ENCODE measurements at places on chromosomes 13 and 19.

- no peak for DNase-seq
Observed at GRCh38 chr13:79427883-79428282, 21.8 kb upstream of the RBM26 start.

DNA sequence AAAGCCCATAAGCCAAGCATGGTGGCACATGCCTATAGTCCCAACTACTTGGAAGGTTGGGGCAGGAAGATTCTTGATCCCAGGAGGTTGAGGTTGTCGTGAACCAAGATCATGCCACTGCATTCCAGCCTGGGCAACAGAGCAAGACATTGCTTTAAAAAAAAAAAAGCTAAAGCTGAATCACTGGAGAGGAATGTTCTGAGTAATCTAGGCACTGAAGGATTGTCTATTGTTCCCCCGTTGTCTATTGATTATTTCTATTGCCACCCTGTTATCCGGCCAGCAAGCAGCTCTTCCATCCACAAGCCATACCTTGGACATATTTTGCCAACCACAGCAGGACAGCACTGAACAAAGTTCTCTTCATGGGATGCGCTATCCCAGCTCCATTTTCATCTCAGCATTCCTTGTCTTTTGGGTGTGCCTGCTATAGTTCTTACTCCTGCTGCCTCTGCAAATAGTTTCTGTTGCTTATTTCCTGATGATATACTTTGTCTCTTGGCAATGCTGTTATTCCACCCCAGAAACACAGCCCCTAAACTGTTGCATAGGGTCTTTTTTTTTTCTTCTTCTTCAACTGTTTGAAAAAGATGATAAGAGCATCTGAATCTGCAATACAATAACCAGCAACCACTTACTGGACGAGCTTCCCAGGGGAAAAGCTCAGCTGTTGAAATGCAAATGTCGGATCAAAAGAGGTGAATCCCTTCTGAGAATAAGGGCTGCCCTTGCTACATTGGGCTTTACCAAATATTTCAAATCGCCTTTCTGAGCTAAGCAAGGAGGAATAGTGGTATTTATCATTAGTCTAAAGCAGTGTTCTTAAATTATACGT lies 22.2 kb upstream of the SIAH3 start:
- peak; percentile 43 for DNase-seq

- no peak for DNase-seq
Observed at GRCh38 chr13:31046711-31047279, 114.3 kb downstream of the TEX26 start.

GRCh38 chr13:99307648-99308339 lies 595 bp upstream of the GPR183 start:
- DNase-seq = peak; percentile 30

- no peak for DNase-seq
Observed at GRCh38 chr13:22925881-22926747, 254.7 kb upstream of the SGCG start.

GRCh38 chr19:31372246-31372781 lies 23.1 kb upstream of the TSHZ3 start:
- DNase-seq = no peak

- DNase-seq = no peak
Observed at GRCh38 chr19:16373989-16374388, 49.4 kb downstream of the KLF2 start.

- no peak for DNase-seq
Observed at GRCh38 chr13:48579165-48579918, 46.5 kb upstream of the RCBTB2 start.

DNA sequence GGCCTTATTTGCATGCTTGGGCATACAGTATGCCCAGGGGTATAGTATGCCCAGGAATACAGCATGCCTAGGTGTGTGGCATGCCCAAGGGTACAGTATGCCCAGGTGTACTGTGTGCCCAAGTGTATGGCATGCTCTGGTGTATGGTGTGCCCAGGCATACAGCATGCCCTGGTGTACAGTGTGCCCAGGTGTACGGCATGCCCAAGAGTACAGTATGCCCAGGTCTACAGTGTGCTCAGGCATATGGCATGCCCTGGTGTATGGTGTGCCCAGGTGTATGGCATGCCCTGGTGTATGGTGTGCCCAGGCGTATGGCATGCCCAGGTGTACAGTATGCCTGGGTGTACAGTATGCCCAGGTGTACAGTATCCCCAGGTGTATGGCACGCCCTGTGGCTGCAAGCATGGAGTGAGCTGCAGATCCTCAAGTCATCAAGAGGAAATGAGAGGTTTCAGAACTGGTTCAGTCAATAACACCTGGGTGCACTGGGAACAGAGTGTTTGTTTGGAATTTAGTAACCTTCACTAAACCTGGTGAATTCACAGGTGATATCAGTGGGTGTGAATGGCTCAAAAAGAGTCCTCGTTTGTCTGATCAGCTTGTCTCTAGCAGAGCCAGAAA lies 7.8 kb upstream of the C13orf42 start:
- no peak for DNase-seq

DNA sequence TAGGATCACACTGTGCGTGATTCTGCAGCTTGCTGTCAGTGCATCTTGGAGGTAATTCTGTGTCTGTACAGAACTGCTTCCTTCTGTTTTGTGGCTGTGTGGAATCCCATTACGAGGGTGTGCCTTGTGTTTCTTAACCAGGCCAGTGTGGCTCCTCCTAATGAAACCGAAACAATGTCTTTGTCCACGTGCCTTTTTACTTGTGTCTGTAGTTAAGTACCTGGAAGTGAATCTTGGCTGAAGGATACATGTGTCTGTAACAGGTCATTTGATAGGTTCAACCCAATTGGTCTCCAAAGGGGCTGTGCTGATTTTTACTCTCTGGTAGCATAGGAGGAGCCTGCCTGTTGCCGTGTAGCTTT lies 13.1 kb downstream of the NOP53 start:
- DNase-seq = no peak

- no peak for DNase-seq
Observed at GRCh38 chr13:110197471-110197870, 109.5 kb downstream of the COL4A1 start.

GRCh38 chr19:33798681-33799111 lies 2.0 kb downstream of the KCTD15 start:
- DNase-seq = no peak

GRCh38 chr19:30665449-30665848 lies 293.3 kb downstream of the ZNF536 start:
- no peak for DNase-seq

- no peak for DNase-seq
Observed at GRCh38 chr13:27182844-27183497, 11.4 kb upstream of the USP12 start.

- no peak for DNase-seq
Observed at GRCh38 chr13:20446900-20447299, 78.8 kb downstream of the CRYL1 start.

- peak; percentile 84 for DNase-seq
Observed at GRCh38 chr19:49145573-49146407, 9.4 kb downstream of the HRC start.

DNA sequence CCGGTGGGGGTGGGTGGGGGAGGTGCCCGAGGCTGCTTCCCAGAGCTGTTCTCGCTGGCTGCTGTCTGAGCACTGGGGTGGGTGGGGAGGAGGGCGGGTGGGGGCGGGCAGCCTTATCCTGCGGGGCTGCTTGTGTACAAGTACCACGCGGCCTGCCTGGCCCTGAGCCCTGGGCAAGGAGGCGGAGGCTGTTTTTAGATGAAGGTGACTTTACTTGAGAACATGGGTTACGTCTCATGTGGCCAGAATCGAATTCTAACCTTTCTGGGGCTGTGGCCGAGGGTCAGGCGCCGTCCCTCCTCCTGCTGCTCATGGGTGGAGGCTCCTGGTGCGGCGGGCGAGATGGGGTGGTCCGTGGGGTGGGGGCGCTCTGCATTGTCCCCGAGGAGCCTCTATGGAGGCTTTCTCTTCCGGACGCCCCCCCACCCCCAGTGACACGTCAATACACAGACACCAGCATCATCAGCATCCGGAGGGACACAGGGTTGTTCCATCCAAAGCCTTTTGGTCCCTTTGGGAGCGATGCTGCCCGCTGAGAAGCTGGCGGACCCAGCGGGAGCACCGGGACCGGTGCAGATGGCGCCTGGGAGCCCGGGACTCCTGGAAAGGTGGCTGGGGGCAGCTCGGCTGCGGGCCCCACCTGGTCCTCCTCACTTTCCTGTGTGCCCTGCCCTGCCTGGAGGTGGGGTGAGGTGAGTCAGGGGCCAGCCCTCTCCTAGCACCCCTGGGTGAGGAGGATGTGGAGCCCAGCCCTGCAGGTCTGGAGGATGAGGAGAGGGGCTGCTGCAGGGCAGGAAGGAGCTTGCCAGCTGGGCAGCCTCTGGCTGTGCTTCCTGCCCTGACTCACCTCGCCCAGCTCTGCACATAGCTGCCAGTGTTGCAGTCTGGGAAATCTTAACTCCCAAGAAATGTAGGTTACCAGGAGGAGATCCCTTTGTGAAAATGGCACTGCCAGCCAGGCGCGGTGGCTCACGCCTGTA lies 3.4 kb downstream of the BSG start:
- DNase-seq = no peak

DNA sequence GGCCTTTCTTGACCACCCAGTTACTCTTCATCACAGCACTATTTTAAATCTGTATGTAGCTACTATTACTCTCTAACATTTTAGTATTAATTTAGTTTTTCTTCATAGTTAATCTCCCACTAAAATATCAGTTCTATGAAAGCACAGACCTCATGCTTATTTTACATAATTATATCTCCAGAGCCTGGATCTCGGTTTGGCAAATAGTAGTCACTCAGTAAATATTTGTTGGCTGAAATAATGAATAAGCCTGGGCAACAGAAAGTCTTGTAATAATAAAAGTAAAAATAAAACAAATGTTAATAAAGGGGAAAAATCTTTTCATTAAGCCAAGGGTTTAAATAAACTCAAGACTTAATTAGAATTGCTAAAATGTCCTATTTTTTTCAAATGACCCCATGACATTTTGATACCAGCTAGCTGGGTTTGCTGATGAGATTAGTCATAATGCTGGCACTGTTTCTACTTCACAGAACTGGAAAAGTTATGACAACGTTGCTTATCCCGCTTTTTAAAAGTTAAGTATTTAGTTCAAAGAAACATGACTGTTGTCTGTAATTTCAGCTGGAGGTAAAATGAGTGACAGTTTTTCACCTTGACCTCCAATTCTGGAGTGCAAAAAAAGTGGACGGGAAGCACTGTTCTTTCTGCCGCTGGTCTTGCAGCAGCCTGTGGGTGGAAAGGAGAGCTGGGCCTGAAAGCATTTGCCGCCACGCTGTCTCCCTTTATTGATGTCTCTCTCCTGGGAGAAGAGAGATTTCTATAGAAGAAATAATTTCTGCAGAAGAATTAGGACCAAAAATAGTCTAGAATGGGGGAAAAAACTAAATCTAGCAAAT lies 85.2 kb upstream of the SPATA13 start:
- no peak for DNase-seq

DNA sequence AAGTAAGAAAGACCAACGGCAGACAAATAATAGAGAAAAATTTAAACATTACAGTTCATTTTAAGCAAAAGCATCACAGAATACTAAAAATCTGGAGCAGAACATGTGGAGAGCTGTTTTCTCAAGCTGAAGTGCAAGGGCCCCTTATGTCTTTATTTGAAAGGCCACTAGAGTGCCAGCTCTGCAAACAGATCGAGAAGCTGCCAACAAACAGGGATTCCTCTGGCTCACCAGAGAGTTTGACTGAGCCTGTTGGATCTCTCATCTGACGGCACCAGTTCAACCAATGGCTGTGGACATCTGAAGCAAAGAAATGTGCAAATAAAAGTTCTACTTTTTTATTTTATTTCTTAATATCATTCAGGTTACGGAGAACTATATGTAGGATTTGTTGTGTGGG lies 119.7 kb downstream of the COL4A2 start:
- no peak for DNase-seq

DNA sequence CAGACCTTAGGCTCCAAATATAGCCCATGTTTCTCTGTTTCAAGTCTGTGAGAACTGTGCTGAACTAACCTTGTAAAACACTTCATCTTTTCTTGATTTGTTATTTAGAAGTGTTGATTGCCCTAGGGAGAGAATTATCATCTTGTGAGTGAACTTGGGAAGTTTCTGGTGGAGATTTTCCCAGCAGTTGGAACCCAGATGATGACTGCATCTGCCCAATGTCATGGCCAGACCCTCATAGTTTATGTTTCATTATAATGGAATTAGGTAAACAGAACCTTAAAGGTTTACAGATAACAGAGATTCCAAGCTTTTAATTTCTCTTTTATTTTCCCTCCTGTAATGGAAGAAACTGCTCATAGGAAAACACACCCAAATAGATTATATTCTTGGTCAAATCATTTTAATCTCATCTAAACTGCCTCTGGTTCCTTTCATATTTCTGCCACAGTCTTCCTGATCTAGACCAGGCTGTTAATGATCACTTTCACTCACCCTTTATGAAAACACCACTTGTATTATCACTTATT lies 569.1 kb downstream of the KCTD12 start:
- no peak for DNase-seq

DNA sequence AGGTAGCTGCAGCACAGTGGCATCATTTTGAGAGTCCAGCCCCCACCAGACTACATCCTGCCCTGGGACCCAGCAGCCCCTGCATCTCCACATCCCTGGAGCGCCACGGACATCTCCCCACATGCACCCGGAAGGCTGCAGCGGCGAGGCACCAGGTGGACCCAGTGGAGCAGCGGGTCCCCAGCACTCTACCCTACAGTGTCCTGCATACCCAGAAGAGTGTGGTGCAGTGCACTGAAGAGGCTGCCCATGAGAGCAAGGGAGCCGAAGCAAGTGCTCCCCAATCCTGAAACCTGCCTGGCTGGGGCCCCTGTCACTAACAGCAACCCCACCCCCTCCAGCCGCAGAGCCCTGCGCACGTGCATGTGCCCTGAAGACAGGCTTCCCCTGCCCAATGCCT lies 21.3 kb upstream of the SLC7A9 start:
- no peak for DNase-seq

DNA sequence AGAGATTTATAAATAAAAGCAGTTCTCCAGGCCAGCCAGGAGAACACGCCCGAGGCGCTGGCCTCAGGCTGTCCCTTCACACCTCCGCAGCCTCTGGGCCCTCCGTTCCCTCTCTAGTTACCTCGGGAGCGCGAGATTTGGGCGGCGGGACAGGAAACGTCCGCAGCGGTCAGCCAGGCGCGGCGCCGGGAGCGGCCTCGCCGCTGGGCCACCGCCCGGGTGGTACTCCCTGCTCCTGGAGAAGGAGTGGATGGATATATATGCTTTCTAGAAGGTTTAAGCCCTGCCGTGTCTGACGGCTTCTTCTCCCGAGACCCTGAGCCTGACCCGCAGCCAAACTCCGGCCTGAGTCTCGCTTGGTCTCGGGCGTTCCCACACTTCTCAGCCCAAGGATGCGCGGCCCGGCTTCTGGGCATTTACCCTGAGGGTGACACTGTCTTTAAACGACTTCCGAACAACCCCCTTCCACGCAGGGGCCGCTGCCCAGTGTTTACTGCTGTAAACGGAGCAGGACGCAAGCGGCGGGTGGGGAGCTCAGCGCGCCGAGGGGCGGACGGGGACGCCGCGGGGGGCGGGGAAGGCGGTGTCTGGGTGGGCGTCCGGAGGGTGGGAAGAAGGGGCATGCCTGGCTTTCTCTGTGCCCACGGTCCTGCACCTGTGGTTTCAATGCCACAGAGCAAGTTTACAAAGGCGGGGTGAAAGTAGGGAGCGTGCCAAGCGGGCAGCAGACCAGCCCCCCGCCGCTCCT lies 2.0 kb upstream of the ZIC2 start:
- no peak for DNase-seq

Measured in NT2/D1 (cell line).